ENCODE measurements at places on chromosomes 3 and 15.

GRCh38 chr3:15229262-15229661 is 23.2 kb downstream of the CAPN7 start:
- DNase-seq, result no peak

DNA sequence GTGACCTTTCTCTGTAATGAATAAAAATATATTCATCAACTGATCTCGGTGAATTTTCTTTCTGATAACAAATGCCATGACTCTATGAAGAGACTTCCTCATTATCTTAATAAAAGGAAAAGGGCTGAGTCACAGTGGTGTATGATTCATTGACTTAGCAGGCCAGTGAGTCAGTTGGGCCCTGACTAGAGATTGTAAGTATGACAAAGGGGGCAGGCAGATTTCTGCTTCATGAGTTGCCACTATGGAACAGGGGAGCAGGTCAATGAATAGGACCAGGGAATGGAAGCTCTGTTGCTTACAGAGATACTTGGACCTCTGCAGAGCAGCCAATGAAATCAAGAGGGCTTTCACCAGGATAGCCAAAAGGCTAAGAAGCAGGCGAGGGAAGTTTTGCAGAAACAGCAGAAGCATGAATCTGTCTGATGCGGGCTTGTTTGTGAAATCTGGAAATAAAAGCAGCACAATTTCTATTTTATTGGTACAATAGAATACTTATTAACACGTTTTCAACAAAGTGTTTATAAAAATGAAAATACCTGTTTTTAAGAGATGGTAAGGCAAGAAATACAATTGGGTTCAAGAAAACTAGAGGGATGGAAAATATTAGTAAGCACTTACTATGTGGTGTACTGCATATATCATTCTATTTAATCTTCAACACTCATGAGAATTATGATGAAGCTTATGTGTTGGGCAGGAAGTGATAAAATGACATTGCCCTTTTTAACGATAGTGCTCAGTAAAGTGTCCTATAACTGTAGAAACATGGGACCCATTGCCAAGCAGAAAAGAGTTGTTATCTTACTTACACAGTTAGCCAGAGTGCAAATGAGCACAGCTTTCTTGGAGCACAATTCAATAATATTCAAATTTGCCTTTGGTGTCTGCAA is 169.8 kb upstream of the MYRIP start:
- DNase-seq, result no peak

- DNase-seq, result peak; percentile 17
Observed at GRCh38 chr15:88704791-88705768, 66.3 kb downstream of the ISG20 start.

GRCh38 chr15:42955518-42955917 is 34.9 kb upstream of the TTBK2 start:
- DNase-seq, result no peak
